ENCODE measurements at places on chromosomes 4 and X.

DNA sequence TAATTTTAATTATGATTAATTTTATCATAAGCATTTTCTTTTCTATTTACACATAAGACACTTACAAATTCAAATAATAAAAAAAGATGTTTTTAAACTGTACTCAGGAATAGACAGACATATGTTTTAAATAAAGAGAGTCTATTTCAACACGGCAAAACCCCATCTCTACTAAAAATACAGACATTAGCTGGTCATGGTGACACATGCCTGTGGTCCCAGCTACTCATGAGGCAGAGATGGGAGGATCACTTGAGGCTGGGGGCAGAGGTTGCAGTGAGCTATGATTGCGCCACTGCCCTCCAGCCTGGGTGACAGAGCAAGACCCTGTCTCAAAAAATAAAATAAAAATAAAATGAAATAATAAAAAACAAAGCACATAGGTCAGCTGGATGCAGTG lies 14.8 kb downstream of the FAM9B start:
- DNase-seq = no peak

DNA sequence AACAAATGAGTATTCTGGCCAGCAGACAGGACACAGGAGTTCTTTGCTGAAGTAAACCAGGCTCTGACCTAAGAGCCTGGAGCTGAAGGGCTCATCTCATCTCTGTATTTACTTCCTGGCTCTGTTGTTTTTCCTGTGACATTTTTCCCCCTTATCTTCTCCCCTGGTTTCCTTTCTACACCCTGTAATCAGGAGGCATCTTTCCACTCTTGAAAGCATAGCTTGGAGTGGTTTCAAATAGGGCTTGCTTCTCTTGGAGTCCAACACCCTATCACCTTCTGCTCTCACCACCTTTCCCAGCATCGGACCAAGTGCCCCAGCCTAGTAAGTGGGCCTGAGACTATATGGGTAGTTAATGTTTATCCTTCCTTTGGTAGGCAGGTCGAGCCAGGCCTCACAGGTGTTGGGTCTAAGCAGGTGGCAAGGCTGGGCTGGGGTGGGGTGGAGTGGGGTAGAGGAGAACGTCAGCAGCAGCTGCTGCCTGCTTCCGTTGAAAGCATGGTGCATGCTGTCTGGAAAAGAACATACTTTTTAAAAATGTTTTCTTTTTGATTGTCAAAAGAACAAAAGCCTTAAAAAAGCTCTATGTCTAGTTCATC lies 1.2 kb downstream of the DRP2 start:
- no peak for DNase-seq

DNA sequence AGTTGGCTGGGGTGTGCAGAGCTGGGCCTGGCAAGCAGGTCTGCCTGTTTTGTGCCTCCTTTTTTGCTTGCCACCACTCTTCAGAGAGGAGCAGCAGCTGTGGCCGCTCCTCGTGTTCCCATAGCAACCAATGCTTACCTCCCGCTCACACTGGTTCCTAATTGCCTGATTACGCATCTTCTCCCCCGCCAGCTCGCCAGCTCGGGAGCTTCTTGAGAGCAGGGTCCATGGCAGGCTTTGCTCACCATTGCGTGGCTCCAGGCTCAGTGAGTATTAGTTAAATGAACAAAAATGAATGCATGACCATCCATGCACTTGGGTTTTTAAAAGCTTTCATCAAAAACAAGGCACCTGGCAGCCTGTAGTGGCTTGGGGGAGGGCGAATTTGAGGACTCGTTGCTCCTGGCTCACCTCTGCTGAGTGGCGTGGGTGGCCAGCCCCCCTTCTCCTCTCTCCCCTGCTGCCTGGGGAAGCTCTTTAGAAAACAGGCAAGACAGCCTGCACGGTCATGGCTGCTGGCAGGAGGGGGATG lies 14.2 kb upstream of the PJA1 start:
- DNase-seq = no peak

DNA sequence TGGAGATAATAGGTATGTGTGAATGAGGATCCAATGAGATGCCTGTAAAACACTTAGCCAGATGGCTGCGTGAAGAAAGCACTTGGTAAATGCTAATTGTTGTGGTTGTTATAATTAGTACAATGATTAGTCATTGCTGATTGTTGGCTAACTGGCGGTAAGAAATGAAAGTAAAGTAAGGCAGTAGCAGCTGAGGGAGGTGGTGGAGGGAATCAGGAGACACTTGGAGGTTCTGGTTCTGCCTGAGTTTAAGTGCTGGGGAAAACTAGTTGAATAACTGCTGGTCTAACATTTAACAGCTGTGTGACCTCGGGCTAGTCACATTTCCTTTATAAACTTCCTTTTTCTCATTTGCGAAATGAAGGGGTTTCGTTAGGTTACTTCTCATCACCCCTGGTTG lies 30.9 kb downstream of the CD38 start:
- DNase-seq = no peak

DNA sequence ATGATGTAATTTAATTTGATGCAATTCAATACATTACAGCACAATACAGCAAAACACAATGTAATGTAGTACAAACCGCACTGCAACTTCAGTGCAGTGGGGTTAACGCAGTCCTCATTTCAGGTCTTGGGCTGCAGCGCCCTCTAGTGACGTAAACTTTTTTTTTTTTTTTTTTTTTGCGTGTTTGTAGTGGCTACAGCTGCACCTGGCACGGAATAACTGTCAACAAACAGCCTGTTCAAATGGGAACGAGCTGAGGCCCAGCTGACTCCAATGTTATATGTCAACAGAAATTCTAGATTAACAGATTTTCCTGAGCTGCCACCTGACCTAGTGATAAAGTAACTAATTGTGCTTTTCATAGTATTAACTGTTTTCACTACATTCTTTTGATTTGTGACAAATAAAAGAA lies 33.5 kb upstream of the RASSF6 start:
- no peak for DNase-seq

DNA sequence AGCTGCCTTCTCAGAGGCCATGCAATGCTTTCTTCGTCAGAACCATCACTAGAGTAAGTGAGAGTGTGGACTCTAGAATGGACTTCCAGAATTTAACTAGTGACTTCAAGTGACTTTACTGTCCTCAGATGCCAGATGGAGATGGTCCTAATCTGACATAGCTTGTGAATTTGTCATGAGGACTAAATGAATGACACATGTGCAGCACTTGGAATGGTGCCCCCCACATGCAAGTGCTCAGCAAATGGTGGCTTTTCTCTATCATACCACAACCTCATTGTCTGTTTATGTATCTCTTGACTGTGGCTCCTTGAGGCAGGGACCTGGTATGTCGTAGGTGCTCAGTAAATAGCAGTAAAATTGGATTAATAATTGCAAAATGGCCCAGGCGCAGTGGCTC lies 91.6 kb upstream of the STX18 start:
- DNase-seq = no peak

DNA sequence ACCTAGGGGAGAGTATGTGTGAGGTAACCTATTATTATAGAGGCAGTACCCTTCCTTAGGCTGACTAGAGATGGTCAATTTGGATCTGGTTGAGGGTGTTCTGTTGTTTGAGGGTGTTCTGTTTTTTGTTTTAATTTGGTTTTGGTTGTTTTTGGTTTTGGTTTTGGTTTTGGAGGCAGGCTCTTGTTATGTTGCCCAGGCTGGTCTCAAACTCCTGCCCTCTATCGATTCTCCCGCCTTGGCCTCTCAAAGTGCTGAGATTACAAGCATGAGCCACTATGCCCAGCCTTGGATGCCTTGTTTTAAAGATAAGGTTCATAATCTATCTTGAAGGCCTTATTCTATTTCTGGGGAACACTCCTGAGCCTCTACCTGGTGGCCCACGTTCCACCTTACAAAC lies 912 bp downstream of the CXorf65 start:
- no peak for DNase-seq

DNA sequence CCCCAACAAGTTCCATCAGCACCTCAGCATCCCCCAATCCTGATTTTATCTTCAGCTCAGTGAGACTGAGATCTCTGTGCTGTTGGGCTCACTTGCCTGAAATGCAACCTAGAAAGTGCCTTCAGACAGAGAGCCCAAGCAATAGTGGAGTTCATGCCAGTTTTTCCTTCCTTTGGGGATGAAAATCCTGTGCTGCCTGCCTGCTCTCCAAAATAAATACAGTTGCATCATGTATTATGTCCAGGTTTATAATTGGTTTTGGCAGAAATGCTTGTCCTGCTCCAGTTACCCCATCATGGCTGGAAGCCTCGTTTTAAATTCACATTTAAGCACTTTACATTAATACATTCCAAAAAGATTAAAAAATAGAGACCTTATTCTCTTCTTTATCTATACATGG lies 1865.5 kb upstream of the TENM3 start:
- DNase-seq = no peak

GRCh38 chr4:42329421-42329820 lies 67.9 kb upstream of the SHISA3 start:
- DNase-seq = no peak

DNA sequence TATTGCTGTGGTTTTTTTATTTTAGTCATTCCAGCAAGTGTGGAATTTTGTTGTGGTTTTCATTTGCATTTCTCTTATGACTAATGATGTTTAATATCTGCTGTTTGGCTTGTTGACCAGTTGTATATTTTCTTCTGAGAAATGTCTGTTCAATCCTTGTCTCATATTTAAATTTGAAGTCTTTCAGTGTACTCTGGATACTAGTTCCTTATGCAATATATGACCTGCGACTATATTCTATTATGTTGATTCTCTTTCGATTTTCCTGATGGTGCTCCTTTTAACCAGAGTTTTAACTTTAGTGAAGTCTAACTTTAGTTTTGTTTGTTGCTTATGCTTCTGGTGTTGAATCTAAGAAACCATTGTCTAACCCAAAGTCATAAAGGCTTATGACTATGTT lies 1528.0 kb downstream of the TECRL start:
- no peak for DNase-seq

Data from stimulated activated CD8-positive, alpha-beta memory T cell treated with anti-CD3 and anti-CD28 coated beads, Interleukin-7, amount 100 ng/mL, for 48 hours (primary cell).